ENCODE measurements at places on chromosomes 4 and X.

GRCh38 chr4:97252615-97253154, 890.6 kb downstream of the STPG2 start:
- DNase-seq, result no peak

- no peak for DNase-seq
Observed at GRCh38 chr4:74033739-74034138, 4.8 kb downstream of the CXCL3 start.

GRCh38 chr4:138673053-138673452, 342.5 kb upstream of the NOCT start:
- DNase-seq, result no peak

DNA sequence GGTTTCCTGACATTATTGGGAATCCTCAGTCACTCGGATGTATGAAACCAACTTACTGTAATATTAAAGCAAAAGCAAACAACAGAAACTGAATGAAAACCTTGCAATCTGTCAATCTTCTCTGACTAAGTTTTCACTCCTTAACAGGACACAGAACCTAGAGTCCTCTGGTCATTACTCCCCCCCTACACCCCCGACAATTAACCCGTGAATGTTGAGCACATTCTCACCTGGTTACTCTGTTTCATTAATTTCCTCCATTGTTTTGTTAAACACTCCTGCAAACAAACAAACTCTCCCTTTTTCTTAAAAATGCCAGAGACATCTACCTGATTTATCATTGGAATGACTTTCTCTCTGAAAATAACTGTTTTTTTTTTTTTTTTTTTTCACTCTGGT, 469.0 kb upstream of the PRKX start:
- DNase-seq, result no peak

- no peak for DNase-seq
Observed at GRCh38 chr4:123841447-123842121, 445.0 kb downstream of the SPRY1 start.

- no peak for DNase-seq
Observed at GRCh38 chrX:65783746-65784145, 116.3 kb downstream of the MSN start.
